Amygdala (tissue), 56 donors: ENCODE measurements at places on chromosomes 13 and 19.

DNA sequence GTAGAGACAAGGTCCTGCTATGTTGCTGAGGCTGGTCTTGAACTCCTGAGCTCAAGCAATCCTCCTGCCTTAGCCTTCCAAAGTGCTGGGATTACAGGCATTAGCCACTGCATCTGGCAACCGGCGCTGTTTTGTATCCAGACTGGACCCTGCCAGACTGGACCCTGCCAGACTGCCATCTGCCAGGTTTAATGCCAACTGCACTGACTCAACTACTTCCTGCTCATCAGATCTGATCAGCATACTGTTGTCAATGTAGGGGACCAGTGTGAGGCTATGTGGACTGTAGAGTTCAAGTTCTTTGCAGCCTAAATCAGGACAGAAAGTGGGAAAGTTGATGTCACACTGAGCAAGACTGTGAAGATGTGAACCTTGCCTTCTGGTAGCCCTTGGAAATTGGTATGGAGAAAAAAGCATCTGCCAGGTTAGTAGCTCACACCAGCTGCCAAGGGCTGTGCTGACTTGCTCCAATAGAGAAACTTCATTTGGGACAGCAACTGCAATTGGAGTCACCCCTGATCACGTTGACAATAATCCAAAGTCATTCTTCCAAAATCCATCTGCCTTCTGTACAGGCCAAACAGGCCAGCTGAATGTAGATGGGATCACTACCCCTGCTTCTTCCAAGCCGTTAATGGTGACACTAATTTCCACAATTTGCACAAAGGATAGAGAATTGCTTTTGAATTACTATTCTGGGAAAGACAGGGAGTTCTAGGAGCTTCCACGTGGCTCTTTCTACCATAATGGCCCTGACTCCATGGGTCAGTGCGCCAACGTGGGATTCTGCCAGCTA is 36.8 kb upstream of the ATP1A3 start:
- DNase-seq = no peak

GRCh38 chr13:76822698-76823267 is 63.4 kb downstream of the KCTD12 start:
- DNase-seq = no peak

DNA sequence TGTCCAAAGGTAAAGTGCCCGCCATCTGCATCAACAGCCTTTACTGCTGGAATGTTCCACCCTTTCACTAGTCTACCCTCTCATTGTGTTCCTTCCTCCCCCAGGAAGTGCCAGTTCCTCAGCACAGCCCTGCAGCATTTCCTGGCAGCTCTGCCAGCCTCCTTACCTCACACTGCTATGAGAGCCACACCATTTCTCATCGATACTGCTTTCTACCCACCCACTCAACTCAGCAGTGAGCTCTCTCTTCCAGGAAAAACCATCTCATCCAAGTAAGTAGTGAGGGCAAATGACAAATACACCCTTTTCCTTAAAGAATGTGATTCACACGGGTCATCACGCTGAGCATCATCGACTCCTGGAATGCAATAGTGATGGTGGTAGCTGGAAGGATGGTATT is 19.8 kb downstream of the UQCRFS1 start:
- DNase-seq = peak; percentile 3

GRCh38 chr19:38020311-38020710 is 113.3 kb downstream of the SIPA1L3 start:
- no peak for DNase-seq

GRCh38 chr19:36222503-36222902 is 7.6 kb downstream of the ZNF146 start:
- no peak for DNase-seq

GRCh38 chr13:94709001-94709834 is 3.1 kb downstream of the SOX21 start:
- DNase-seq = no peak
